ENCODE measurements at places on chromosomes 12 and 14.

DNA sequence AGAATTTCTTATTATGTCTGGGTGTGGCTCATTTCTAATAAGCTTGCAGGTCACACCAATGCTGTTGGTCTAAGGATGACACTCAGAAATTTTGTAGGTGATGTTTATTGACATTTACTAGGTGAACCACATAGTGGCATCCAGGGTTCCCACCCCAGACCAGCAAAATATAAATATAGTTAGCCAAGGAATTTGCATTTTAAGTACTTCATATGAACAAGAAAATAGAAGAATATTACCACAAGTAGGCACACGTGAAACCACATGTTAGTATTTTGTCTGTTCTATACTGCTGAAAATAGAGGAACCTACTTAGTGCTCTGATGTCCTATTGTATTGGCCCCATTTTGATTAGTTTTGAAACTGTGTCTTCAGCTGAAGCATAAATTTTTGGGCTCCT lies 71.1 kb downstream of the USP15 start:
- DNase-seq = no peak

- DNase-seq = no peak
Observed at GRCh38 chr12:124422142-124422569, 127.3 kb downstream of the RFLNA start.

DNA sequence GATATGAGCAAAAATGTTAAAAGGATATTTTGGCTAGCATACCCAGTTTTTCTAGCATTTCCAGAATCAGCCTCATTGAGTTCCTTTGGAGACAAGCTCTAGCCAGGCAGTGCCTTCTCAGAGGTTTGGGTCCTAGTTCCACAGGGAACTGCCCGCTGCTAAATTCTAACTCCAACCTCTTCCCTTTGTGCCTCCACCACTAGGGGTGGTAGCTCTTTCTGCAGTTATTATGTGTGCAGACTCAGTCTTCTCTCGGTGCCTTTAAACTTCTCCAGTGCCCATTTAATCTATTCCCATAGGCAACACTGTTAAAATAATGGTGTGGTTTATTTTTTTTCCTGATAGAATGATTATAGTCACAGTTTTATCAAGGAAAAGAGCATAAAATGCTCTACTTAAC lies 21.5 kb upstream of the SLC25A3 start:
- no peak for DNase-seq

DNA sequence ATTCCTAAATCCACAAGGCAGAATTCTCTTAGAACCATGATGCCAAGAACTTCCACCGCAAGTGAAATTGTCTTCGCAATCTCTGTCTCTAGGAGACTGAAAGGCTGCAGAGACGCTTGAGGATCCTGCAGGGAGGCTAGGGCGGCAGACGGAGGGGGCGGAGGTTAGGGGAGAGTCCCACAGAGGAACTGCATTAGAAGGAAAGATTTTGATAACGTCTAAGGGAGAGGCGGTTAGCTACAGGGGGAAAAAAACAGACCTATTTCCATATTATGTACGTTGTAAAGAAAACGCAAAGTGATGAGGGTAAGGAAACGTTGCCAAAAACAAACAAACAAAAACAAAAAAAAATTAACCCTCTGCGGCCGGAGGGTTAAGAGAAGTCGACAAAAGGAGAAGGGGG lies 595 bp downstream of the KLHL28 start:
- DNase-seq = peak; percentile 63

DNA sequence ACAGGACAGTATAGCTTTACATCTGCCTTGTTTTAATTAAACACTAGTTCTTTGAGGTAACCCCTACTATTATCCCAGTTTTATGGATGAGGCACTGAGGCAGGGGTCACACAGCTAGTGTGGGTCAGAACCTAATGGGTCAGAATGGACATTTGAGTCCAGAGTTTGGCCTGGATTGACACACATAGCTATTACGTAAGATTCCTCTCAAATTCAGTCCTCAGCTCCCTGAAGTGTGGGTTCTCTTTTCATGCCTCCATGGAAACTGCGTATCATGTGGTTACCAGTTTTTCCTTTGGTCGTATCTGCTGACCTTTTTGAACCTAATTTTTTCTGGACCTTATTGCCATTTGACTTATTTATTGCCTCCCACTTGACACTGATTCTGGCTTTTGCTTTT lies 40.4 kb downstream of the PSEN1 start:
- no peak for DNase-seq

GRCh38 chr12:91180582-91181395 lies 1.8 kb downstream of the DCN start:
- peak; percentile 86 for DNase-seq

DNA sequence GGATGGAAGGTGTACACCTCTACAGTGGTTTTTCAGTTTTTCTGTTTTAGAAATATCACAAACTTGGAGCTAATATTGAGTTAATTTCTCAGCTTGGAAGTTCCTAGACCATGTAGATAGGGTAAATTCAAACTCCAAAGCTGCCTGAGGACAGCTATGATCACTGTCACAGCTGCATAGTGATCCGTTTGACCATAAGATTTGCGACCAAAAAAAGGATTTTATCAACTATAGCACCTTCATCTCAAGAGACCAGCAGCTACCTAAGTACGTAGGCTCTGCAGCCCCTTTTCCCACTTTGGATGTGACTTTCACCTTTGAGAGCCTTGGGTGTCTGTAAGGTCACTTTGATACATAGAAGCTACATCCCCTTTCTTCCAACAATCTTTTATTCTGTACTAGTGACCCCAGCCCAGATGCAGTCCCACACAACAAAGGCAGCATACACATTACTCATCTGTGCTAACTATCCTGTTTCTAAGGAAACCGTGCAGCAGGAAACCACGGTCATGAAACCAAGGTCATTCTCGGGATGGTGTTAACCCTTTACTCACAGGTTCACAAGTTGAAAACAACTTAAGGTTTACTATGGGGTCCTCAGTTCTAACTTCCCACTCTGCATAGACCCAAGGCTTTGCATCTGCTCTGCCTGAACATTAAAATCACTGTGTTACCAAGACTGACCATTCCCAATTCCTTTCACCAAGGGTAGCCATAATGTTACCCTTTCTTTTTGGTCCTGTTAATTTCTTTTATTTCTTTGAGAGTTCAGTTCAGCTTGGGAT lies 75.4 kb downstream of the IFT81 start:
- peak; percentile 87 for DNase-seq
